Left cardiac atrium (tissue), 4 donors: ENCODE measurements at places on chromosomes 13 and 19.

- DNase-seq: peak; percentile 56
Measured at GRCh38 chr13:112443995-112444311, 67.8 kb downstream of the SPACA7 start.

DNA sequence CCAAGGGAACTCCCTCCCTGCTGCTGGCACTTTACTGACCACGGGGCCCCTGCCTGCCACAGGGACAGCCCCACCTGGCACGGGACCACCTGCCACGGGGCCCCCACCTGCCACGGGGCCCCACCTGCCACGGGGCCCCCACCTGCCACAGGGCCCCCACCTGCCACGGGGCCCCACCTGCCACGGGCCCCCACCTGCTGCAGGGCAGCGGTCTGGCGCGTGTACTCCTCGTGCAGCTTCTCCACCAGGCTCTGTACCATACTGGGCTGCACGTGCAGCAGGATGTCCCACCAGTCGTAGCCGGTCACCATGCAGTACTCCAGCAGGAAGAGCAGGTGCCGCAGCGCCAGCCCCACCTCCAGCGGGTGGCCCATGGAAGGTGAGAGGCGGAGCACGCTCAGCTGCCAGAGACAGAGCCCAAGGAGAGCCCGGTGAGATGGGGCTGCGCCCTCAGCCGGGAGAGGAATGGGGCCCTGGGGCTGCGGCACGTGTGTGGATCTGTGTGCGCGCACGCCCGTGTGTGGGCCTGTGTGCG is 16.1 kb downstream of the MED16 start:
- no peak for DNase-seq

- no peak for DNase-seq
Measured at GRCh38 chr19:28706693-28707092, 506.3 kb downstream of the UQCRFS1 start.

DNA sequence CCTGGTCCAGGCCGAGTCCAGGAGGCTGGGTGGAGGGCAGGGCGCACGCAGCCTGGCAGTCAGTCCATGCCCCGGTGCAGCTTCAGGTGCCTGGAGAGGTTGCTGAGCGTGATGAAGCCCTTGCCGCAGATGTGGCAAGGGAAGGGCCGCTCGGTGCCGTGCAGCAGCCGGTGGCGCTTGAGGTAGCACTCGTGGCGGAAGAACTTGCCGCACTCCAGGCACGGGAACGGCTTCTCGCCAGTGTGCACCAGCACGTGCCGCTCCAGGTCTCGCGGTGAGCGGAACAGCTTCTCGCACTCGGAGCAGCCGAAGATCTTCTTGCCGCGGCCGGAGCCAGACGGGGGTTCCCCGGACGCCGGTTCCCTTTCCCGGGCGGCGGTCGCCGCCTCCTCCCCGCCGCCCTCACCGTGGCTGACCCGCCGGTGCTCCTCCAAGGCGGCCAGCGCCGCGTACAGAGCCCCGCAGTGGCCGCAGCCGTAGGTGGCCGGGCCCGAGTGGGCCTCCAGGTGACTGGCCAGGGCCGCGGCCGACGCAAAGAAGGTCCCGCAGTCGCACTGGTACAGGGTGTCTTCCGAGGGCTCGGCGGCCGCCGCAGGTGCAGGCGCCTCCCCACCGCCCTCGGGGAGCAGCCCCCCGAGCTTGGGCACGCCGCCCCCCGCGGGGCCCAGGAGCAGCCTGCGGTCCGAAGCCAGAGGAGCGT is 6.8 kb downstream of the FIZ1 start:
- DNase-seq: peak; percentile 24

GRCh38 chr13:35468195-35468594 is 8.3 kb downstream of the MAB21L1 start:
- DNase-seq: no peak

DNA sequence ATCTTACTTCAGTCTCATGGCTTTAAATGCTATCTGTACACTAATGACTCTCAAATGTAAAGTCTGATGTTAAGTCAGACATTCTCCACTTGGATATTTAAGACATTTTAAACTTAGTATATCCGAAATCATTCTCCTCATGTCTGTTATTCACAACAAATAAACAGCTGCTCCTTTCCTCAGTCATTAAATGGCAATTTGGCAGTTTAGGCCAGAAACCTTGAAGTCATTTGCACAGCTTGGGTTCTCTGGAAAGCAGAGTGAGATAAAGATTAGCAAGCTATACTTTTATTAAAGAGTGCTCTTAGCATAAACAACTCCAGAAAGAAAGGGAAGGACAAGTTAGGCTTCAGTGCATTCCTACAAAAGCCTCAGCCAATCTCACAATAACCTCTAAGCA is 53.7 kb downstream of the DNAJC15 start:
- no peak for DNase-seq

DNA sequence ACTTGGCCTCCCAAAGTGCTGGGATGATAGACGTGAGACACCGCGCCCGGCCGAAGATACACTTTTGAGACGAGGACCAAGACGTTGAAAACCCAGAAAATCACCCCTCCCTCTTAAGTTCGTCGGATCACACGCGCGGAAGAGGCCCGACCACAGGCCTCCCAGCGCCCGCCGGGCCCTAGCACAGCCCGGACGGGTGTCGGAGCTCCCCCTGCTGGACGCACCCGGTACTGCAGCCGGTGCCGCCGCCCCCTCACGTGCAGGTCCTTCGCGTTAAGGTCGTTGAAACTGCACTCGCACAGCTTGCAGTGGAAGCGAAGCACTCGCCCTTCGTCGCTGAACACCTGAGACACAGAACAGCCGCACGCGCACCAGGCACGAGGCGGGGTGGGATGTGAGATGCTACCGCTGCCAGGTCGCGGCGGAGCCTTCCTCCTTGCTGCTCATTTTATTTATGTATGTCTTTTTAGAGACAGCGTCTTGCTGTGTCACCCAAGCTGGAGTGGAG is 35.7 kb upstream of the MATK start:
- peak; percentile 60 for DNase-seq

DNA sequence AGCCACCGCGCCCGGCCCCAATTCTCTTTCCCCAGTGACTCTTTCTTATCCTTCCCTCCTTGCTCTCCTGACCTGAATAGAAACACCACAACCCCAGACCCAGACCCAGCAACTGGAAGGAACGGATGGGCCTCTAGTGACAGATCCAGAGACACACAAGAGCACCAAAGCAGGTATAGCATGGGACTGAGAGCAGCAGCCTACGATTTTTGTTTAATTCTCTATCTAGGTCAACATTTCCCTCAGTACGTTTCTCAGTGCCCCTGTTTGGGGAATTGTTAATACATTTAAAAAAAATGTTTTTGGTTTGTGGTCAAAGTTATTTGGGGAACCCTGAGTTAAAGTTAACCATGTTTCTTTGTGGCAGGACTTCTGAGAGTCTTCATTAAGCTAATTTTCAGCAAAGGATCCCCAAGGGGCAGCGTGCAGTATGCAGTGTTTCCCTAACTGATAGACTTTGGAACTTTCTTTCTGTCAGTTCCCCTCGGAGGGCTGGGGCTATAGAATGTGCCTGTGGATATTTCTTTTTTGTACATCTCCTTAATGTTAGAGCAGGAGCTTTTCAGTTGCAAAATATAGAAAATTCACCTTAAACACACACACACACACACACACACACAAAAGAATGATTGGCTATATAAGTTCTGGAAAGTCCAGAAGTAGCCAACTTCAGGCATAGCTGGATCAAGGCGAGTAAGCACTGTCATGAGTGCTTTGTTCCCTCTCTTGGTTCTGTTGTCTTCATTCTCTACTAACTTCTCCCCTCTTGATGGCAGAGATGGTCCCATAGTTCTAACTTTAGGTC is 6.3 kb downstream of the FXYD5 start:
- DNase-seq: no peak

DNA sequence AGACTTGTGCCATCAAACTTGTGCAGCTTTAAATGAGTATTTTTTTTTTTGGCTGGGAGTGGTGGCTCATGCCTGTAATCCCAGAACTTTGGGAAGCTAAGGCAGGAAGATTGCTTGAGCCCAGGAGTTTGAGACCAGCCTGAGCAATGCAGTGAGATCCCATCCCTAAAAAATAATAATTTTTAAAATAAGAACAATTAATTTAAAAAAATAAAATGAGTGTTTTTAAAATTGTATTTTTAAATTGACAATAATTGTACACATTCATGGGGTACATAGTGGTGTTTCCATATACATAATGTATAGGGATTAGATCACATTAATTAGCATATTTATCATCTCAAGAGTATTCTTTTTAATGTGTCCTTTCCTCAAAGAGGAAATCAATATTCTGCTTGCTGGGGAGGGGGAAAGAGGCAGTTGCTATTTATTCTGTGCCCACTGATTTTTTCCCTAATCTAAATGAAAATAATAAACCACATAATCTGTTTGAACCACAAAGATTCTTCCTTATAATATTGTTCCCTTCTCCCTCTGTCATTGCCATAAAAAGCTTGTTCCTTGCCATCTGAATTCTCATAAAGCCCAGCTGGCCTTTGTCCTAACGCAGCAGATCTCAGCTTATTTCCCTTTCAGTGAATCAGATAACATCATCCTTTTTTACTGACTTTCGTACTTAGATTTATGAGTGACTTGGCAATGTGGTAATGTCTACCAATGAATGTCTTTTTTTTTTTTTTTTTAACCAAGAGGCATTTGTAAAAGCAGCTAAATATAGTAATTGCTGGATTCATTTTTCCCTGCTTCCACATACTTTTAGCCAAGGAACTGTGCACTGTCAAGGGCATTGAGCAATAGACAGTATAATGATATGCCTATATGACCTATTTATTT is 81.8 kb upstream of the RUBCNL start:
- no peak for DNase-seq

DNA sequence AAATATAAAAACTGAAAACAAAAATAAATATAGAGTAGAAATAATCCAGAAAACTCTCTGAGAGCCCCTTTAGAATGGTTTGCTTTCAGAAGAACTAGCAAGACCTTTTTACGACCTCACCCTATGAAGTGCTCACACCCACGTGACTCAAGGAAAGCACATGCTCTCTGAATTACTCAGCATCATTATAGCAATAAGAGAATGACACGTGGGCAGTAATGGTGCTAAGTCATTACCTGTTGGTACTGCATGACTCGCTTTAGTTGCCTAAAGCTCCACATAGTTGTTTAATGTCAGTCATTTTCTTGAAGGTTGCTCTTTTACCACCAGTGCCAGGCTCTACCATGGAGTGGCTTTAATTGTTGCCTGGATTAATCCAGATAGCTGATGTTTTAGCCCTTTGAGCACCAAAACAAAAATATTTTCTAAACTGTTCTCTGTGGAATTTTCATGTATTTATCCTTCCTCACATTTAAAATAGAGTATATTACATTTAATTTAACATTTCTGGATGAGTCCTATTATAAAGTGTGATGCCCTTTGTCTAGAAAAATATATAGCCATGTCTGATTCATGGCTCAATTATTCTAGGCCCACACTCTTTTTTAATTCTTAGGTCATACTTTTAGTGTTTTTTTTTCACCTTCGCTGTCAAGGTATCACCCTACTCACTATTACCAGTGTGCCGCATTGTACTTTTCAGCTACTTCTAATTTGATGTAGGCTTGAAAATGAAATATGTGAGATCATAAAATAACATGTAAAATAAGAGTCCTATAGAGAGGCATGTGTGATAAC is 56.8 kb downstream of the THSD1 start:
- DNase-seq: no peak

DNA sequence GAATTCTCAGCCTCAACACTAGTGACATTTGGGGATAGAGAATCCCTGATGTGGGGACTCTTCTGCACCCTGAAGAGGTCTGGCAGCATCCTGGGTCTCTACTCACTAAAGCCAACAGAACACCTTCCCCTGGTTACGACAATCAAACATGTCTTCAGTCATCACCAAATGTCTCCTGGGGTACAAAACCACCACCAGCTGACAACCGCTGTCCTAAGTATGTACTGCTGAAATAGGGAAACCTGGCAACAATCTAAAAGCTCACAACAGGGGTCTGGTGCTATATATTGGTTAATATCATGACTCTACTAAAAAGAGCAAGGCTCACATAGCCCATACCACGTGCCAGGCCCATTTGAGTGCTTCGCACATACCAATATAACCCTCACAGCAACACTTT is 13.4 kb downstream of the AKT2 start:
- DNase-seq: no peak

DNA sequence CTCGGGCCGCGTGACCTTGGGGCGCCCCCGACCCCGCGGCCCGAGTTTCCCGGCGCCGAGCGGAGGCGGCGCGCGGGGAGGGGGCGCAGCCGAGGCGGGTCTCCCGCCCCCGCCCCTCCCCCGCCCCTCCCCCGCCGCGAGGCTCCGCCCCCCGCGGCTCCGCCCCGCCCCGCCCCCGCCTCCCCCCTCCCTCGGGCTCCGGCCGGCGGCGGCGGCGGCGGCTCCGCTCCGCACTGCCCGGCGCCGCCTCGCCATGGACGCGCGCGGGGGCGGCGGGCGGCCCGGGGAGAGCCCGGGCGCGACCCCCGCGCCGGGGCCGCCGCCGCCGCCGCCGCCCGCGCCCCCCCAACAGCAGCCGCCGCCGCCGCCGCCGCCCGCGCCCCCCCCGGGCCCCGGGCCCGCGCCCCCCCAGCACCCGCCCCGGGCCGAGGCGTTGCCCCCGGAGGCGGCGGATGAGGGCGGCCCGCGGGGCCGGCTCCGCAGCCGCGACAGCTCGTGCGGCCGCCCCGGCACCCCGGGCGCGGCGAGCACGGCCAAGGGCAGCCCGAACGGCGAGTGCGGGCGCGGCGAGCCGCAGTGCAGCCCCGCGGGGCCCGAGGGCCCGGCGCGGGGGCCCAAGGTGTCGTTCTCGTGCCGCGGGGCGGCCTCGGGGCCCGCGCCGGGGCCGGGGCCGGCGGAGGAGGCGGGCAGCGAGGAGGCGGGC is at the start of gene HCN2:
HCN2 (plus strand) TSS at position 189 of the 703 bp plus-strand sequence; CDS start at position 254, 65 bp downstream.
- no peak for DNase-seq

DNA sequence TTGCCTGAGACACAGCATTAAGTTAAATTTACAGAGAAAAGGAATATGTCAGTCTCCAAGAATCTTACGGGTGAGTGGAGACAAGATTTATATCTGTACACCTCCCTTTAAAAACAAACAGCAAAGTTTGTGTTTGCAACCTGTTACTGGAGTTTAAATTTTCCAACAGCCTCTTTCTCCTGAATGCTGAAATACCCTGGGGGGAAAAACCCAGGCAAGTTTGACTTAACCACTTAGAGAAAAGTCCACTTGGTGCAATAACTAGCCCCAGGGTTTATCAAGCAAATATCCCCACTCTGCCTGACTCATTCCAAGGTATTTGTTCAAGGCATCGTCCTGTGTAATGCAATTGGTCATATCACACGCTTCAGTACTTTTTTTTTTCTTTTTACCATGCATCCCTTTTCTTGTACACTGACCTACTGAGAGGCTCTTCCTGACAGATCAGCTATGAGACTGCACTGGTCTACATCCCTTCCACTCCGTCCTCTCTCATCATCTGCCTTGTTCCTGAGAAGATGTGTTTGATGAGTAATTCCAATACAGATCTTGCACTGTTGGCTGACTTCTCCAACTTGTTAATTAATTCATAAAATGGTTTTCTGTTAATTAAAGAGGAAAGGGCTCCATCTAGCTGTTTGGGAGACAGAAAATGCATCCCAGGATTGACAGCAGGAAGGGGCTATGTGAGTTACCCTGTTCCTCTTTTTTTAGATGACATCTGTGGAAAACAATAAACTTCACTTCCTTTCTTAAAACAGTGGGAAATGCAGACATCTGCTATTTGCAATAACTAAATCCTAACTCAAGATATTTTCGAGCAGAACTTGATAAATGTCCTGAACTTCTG is 212.5 kb upstream of the IRS2 start:
- no peak for DNase-seq

GRCh38 chr13:51970349-51970748 is 40.9 kb downstream of the ATP7B start:
- no peak for DNase-seq

GRCh38 chr19:15563325-15563794 is 51.7 kb upstream of the CYP4F8 start:
- DNase-seq: no peak
